Foreskin fibroblast (primary cell): ENCODE measurements at places on chromosomes 3 and 15.

DNA sequence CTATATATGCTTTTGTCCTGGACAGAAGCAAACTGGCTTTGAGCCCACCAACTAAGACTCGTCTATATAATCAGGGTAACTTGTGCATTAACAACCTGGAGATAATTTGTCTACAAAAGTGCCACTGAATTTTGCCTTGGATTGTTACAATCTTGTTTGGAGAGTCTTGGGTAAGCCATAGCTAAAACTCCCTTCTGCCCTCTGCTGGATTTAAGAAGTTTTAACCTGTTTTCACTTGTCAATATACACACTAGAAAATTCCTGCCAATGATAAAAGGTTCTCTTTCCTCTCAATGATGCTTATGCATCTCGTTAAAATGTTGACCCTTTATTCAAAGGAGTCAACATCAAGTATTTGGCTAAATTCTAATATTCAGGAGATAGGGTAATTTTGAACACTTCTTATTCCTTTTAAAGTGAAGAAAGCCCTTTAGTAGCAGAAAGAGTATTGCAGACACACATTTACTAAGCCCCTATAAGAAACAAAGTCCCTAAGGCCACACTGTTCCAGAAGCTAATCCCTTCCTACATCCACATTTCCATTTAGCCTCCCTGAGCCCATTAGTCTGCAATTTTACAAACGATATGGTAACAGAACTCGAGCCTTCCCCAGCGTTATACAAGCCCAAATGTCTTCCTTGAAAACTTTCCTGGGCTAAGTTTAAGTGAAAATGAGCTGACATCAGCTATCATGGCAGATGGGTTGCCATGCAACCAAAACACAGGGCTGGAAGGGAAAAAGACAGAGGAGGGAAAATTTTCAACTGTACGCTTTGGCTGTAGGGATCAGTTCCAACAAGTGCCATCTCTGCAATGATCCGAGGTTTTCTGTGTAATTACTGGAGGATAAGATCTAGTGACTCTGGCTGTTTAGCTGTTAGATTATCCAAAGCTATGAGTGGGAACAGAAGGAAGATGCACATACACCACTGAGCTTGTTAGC, 75.9 kb upstream of the FGF12 start:
- no peak for DNase-seq

DNA sequence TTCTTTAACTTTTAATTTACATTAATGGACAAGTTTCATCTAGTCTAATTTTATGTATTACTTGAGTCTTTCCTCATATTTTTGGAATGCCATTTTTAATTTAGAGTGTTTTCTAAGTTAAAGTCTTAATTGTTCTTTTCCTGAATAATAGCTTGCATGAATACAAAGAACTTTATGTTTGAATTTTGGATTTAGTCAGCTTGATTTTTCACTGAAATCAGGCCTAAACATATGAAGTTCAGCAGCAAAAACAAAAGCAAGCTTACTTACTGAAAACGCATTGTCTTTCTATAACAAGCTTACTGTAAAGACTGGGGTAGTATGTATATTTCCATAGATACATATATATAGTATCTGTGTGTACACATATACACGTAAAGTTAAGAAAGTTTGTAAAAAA, 126.0 kb downstream of the ZBTB20 start:
- no peak for DNase-seq

DNA sequence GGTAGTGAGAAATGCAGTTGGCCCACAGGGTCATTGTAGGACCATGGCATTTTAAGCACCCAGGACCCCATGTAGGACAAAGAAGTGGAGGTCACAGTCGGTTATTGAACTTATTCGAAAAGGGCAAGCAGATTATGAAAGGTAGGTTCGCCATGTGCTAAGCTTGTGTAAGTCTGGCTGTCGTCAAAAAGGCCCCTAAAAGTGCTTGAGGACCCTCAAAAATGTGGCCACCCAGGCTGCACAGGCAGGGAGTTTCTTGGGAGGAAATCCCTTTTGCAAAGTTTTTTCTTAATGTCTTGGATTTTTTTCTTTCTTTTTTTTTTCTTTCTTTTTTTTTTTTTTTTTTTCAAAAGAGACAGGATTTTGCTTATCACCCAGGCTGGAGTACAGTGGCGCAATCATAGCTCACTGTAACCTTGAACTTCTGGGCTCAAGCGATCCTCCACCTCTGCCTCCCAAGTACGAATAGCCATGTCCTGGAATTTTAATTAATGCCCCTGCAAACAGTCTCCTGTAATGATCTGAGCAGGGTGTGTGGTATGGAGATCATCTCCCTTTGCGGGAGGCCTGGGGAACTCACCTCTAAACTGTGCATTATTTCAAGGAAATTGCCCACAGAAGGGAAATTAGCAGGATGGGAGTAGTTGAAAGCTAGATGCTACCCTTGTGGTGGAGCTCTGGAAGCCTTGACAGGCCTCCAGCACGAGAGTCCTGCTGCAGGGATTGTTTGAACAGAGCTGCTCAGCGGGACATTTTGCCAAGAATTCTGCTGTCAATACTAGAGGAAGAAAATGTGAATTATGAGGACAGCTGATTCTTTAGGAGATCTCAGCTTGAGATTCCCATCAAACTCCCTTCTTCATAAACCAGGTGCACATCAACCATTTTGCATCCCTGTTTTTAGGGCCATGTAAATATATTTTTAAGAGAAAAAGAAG, 28.4 kb downstream of the THSD4 start:
- no peak for DNase-seq

DNA sequence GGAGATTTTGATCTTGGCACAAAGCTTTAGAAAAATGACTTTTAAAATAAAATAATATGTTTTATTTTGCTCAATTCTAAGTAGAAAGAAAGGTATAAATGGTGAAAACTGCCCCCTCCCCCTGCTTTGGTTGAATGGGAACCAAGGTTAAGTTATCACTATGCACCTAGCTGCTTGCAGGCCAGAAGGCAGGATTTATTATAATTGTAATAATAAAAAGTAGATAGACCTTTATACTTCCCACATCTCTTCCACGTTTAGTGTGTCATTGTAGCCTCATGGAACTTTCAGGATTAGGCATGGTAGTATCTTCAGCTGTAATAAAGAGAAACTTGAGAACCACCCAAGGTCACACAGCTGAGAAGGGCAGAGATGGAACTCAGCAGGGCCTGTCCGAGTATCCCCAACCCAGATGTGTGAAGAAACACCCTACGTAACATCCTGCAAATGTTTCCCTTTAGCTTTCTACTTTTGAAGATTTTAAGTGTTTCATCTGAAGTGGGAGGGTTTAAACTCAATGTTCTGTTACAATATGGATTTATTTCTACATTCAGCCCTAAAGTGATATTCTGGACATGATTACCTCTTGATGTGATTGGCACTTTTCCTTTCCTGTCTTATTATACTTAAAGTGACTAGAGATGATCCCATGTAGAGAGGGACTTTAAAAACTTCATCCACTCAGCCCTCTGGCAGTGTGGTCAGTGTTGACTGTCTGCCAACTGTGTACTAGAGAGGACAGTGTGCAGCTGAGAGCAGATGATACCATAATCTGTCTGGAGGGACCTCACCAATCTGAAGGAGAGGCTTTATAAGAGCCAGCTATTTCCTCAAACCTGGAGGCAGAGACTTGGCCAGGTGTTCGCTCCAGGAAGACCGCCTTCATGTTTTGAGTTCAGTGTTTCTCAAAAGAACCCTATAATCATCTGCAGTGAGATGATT, 282.5 kb upstream of the TRIM42 start:
- no peak for DNase-seq

DNA sequence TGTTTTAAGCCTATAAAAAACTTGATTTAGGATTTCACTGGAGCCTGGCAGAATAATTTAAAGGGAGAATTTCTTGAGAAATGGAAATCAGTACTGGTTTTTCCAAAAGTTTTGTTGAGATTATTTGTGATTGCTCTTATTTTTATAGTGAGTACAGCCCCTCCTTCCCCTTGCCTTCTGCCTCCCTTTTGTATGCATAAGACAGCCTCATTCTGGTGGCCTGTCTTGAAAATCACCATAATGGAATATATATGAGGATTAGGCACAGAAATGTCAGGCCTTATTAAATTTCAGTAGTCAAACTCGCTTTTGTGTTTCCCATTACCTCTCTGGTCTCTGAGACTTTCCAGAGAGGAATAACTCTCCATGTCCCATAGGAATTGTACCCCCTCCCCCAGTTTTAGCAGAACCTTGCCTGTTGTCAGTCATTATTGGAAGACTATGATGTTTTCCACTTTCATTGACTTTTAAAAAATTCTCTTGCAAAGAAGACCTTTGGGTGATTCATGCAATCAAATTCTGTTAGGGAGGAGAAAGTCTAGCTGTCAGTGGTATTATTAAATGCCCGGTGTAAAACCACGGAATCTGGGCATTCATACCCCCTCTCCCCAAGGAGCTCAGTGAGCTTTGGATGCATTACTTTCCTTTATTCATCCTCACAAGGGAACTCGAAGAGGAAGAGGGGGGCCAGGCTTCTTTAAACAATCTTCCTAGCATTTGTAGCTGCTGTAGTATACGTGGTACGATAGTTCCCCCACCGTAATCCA, 171.6 kb upstream of the TSC22D2 start:
- DNase-seq = no peak

GRCh38 chr3:126526668-126527005, 2.7 kb downstream of the CHST13 start:
- DNase-seq = no peak

- no peak for DNase-seq
These were observed 423.1 kb downstream of the PLCL2 start for GRCh38 chr3:17307887-17308286.

DNA sequence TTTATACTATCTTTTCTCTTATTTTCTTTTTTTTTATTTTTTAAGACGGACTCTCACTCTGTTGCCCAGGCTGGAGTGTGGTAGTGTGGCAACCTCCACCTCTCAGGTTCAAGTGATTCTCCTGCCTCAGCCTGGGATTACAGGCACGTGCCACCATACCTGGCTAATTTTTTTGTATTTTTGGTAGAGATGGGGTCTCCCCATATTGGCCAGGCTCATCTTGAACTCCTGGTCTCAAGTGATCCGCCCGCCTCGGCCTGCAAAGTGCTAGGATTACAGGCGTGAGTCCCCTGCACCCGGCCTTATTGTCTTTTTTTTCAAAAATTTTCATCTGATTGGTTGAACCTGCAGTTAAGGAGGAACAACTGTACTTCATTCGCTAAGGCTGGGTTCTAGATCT, 21.8 kb downstream of the ABHD2 start:
- no peak for DNase-seq

GRCh38 chr3:195163719-195164572, 107.0 kb downstream of the XXYLT1 start:
- no peak for DNase-seq

GRCh38 chr3:154926721-154927120, 153.4 kb upstream of the MME start:
- DNase-seq = no peak

GRCh38 chr3:9061634-9062033, 98.4 kb upstream of the RAD18 start:
- no peak for DNase-seq

- no peak for DNase-seq
These were observed 123.6 kb downstream of the ZNF609 start for GRCh38 chr15:64583983-64584382.
